ENCODE measurements at places on chromosomes 12 and 14.

- no peak for DNase-seq
Observed at GRCh38 chr14:69424149-69424923, 25.8 kb downstream of the SLC39A9 start.

GRCh38 chr12:124411281-124411878 is 116.5 kb downstream of the RFLNA start:
- no peak for DNase-seq

DNA sequence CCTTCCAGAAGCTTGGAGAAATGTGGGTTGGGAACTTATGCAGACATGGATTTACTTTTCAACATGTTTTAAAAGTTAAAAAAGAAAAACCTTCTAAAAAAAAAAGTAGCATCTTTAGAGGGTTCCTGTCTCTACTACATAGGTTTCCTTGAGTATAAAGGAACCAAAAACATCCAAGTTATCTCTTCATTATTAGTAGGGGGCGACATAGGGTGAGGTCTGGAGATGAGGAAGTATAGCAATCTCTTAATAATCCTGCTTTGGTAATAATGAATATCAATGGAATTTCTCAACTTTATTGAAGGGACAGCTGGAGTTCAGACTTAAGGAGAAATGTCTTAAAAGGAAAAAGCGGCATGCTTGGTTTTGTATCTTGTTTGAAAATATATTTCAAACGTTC is 6.5 kb upstream of the PLXNC1 start:
- no peak for DNase-seq

DNA sequence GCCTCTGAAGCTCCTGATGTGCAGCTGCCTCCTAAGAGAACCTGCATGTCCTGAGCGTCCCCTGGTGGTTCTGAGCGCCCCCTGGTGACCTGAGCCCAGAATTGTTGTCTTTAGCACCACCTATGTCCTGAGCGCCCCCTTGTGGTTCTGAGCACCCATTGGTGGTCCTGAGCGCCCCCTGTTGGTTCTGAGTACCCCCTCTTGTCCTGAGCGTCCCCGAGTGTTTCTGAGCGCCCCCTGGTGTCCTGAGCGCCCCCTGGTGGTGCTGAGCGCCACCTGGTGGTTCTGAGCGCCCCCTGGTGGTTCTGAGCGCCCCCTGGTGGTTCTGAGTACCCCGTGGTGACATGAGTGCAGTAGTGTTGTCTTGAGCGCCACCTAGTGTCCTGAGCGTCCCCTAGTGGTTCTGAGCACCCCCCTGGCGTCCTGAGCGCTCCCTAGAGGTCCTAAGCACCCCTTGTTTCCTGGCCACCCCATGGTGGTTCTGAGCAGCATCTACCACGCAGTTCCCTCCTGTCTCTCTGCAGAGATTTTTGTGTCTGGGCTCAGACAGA is 782.5 kb downstream of the TMEM121 start:
- DNase-seq, result peak; percentile 83
